Fibroblast of villous mesenchyme (primary cell): ENCODE measurements at places on chromosomes 6 and 20. TPM values are rescaled to one million over a fixed set of nuclear protein-coding genes. Genes with fewer than 3 reads are reported as not detected.

Gene ELMO2
- 45.4 and 48.4 TPM in 2 replicates for total RNA-seq

DNA sequence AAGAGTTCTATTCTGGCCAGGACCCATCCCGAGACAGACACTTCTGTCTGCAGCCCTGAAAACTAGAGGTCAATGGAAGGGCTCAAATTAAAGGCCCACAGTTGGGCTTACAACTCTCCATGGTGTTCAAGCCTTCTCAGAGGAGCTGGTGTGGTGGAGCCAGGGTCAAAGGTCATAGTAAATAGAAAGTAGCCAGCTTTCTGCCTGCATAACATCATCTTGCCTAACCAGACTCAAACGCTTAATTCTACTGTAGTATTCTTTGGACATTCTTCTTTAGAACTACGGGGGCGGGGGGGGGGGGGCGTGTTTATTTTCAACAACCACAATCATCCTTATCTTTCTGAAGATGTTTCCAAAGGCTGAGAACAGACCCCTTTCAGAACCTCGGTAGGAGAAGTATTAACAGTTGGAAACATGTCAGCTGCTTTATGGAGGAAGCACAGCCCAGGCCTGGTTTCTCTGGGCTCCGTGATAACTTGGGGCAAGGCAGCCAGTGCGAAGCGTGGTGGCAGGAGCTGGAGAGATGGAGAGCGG lies 1.5 kb upstream of the RREB1 start:
- peak; percentile 92 for DNase-seq

GRCh38 chr20:63596423-63596822 lies 22.4 kb upstream of the HELZ2 start:
- no peak for DNase-seq

DNA sequence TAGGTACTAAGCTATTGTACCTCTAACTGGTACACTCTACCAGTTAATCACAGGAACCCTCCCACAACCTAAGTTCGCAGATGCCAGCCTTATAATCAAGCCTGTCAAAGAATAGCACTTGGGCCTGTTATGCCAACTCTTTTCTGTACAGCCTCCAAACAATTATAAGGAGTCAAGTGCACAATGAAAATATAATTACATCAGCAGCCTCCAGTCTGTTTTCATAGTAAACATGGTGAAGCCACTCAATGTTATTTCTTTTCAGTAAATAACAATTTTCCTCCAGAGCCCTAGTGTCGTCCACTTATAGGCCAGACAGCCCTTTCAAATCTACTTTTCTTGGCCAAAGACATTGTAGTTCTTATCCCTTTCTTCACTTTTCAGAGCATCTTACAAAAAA lies 82.7 kb upstream of the CARMIL1 start:
- DNase-seq: no peak

DNA sequence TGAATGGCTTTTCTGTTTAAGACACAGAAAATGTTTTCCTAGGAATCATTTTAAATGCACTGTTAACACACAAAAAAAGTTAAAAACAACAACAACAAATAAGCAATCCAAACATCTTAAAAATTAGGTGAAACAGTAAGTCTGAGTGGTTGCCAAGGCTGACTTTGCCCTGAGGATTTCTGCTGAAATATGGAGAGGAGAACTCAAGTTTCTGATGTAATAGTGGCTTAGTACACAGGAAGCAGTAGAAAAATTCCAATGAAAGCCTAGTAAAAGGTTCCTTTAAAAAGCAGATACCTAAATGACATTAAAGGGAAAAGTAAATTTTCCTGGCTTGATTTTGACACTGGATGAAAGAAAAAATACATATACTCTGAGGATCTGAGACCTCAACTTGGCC lies 184.2 kb downstream of the EPM2A start:
- DNase-seq: peak; percentile 7

Gene CLPSL2
- not detected in 2 replicates for total RNA-seq

DNA sequence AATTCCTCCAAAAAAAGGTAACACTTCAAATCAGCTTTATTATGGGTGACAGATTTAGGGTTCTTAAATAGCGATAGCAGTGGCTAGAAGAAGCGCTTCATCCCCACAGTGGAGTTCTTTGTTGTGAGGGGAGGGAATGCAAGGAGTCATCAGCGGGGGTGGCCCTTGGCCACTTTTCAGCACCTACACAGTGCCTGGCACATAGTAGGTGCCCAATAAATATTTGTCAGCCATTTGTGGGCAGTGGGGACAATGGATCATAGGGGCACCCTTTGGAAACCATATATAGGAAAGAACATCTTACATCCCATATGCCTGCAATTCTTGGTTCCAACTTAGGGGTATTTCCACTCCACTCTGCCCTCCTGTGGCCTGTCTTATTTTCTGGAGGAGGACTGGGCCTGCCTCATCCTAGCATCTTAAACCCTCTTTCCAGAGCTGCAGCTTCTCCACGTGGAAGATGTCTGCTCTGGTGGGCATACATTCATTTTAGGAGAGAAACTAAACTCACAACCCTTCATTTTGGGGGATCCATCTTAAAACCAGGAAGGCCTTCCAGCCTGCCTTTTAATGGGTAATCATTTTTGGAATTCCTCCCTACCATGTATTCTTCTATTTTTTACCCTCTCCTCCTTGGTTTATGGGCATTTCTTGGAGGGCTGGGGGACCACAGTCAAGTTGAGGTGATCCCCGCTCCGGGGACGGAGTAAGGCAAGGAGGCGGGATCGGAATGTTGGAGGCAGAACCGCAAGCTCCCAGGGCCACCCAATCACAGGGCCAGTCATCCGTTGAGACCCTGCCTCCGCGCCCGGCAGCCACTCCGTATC lies 2.6 kb upstream of the GPSM3 start:
- DNase-seq: peak; percentile 70

GRCh38 chr6:142222022-142222421 lies 75.0 kb downstream of the VTA1 start:
- DNase-seq: no peak

GRCh38 chr6:77383026-77383425 lies 80.3 kb downstream of the HTR1B start:
- peak; percentile 41 for DNase-seq

DNA sequence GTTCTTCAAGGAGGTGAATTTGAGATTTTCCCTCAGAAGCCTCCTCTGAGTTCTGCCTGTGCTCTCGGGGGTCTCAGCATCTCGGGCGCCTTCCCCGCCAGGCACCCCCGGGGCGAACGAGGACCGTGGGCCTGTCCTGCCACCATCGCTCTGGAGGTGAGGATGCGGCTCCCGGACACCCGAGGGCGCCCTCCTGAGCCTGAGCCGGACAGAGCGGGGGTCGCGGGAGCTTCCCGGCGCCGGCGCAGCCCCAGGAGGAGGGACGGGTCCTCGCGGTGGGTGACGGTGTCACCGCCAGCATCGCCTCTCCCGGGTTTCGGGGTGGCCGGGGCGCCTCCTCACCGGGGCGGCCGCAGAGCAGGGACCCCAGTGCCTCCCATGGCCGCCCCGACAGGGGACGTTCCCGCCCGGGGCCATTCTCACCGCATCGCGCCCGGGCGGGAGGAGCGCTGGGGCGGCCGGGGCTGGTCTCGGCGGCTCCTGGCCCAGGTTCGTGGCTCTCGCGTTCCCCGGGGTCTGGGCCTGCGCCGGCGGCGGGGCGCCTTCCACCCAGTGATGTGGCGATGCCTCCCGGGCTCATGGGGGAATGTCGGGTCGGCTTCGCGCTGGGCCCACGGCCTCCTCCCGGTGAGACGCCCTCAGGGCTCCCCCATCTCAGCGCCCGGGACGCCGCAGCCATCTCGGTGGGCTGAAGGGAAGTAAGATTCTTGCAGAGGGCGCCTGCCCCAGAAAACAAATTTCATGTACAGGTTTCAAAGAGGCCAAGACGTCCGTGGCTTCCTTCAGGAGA lies 210.5 kb downstream of the ERMARD start:
- DNase-seq: no peak

Gene SLC32A1
- not detected in 2 replicates for total RNA-seq

DNA sequence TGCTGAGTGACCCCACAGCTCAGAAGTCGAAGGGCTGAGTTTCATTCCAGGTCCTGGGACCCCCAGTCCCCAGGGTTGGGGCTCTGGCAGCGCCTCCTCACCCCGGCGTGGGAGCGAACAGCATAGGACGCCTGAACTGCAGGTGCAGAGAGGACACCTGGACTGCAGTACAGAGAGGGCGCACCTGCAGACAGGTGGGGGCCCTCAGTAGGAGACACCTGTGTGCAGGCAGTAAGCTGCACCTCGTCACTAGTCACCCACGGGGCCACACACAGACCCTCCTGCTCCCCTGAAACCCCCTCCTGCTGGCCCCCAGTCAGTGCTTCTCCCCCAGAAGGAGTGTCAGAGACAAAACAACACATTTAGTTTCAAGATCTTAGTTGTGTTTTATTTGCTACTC lies 8.6 kb upstream of the NKAIN4 start:
- DNase-seq: no peak

GRCh38 chr6:32226434-32226833 lies 2.6 kb upstream of the NOTCH4 start:
- no peak for DNase-seq

GRCh38 chr20:46758929-46759669 lies 49.6 kb downstream of the SLC2A10 start:
- DNase-seq: no peak

- DNase-seq: no peak
Observed at GRCh38 chr20:32702706-32703425, 29.1 kb upstream of the C20orf203 start.

DNA sequence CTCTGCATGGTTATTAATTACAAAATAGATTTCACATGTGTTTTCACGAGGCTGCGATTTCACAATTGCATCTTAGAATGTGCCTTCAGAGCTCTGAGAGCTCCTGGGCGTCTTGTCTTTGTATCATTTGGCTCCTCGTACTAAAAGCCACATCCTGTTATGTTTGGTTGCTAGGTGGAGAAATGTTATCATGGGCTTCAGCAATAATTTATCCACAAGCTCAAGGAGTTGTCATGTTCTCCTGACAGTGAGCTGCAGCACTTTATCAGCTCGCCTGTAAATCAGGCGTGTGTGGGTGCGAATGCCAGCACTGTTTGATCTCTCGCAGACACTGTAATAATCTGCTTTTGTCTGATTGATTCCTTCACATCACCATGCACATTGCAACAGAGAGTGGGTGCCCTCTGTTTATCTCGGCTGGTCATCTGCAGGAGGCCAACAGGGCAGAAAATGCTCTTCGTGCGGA lies 218.6 kb upstream of the ZFP64 start:
- peak; percentile 91 for DNase-seq

DNA sequence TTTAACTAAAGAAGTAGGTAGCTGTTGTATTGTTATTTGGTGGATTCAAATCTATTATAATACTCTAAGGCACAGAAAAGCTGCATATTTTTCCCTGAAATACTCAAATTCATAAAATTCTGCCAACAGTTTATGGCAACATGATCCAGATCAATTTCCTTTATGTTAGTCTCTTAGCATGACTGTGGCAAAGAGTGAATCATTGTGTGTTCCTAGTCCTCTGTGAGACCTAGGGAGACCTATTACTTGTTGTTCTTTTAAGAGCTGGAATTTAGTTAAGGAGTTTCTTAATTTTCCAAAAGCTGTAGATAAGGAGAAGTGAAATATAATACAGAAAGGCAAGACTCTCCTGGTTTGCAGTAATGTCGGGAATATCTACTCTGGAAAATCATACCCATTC lies 149.6 kb downstream of the RIMS1 start:
- DNase-seq: no peak

GRCh38 chr6:153309651-153310050 lies 178.6 kb upstream of the RGS17 start:
- no peak for DNase-seq
